ENCODE measurements at places on chromosomes 5 and 9.

DNA sequence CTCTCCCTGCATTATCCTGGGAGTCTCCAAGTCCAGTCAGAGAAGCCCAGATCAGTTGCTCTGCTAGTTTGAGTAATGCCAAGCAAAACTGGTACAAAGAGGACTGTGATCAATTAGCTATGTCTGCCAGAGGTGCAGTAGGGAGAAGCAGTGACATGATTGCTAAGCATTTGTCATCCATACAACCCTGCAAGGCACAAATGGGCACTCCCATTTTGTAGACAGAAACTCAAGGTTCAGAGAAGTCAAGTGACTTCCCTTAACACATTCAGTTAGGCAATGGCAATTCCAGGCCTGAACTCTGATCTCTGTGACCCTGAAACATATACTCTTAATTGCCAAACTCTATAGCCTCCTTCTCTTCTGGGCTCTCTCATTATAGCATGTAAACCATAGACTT is 34.0 kb downstream of the NDST1 start:
- H3K27ac ChIP-seq, result peak overlapping the region; percentile 42
- H3K36me3 ChIP-seq, result peaks cover 77% of the 10 kb centered on the region
- no peaks in the 10 kb centered on the region for H3K4me1 ChIP-seq
- DNase-seq, result no peak
- H3K4me3 ChIP-seq, result no peak overlapping the region
- H3K27me3 ChIP-seq, result no peaks in the 10 kb centered on the region

DNA sequence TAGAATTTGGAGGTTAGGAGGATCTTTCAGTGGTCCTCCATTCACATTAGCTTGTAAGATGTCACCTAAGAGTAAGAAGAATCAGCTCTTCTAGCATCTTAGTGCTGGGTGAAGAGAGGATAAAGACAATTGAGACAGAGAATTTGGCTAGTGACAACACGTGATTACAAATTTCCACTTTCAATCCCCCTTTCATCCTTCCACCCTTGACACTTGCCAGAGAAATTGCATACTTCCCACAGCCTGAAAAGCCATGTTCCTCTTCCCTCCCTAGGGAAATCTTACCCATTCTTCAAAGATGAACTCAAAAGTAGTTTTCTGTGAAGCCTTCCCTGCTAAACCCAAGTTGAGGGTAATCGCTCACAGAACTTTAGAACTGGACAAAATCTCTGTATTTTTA is 282.6 kb upstream of the PTGER4 start:
- H3K27ac ChIP-seq, result no peak overlapping the region
- no peak for DNase-seq
- H3K36me3 ChIP-seq, result no peaks in the 10 kb centered on the region
- no peaks in the 10 kb centered on the region for H3K4me1 ChIP-seq
- no peaks in the 10 kb centered on the region for H3K27me3 ChIP-seq

DNA sequence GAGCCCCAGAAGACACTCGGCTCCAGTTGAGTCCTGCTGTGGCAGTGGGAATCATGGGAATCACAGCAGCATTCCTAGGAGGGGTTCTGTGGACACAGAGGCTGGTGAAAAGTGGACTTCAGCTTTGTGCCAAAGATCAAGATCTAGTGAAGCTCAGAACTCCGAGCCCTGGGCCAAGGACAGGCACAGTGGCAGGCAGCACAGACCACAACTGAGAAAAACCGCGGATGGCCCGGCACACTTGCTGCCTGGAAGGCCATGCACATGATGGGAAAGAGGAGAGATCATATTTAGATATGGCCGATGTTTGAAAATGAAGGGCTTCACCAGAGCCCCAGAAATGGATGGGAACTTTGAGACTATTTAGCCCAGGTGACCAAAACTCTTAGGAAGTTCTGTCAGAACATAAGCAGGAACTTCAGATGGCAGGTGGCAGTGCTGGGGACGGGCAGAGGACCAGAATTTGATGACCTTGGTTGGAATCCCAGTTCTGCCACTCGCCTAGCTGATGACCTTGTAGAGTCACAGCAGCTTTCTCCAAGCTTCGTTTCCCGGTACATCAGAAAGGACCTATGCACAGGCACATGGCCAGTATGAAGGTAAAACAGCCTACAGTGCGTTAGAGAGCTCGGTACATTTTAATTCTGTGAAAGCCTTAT is 18.0 kb downstream of the BARHL1 start:
- H3K4me3 ChIP-seq, result no peak overlapping the region
- H3K36me3 ChIP-seq, result peaks cover 72% of the 10 kb centered on the region
- no peak overlapping the region for H3K27ac ChIP-seq

- DNase-seq, result no peak
- no peaks in the 10 kb centered on the region for H3K4me1 ChIP-seq
- H3K27ac ChIP-seq, result no peak overlapping the region
Measured at GRCh38 chr5:132915681-132916080, 42.2 kb downstream of the LEAP2 start.

DNA sequence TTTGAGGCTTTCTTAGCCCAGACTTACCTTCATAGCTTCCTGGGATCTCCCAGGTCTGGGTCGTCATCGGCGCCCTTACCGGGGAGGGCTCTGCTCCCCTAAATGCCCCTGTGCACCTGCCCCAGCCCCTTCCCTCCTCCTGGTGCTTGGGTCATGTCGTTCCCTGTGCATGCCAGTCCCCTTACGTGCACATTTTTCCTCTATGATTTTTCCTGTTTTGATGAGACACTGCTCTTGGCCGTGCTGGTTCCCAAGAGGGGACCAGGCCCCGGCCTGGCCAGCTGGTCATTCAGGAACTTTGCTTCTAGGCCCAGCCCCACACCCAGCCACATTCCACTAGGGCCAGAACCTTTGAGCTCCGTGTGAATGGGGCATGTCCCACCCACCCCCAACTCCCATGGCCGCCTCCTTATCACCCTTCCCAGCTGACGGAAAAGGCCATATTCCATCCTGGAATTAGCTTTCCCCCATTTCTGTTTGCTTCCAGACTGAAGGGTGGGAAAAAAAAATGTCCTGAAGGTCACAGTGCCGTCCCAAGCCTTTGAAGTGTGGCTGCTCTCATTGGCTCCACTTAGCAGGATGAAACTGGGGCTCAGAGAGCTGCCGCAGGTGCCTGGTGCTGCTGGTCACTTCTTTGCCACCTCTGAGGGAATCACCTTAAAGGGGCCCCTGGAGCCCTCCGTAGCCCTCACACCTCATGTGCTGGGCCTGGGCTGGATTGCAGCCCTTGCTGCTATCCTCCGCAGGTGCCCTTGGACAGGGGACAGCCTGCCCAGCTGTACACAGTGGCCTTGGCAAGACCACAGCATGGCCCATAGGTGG is 25.1 kb downstream of the ERGIC1 start:
- no peaks in the 10 kb centered on the region for H3K36me3 ChIP-seq
- DNase-seq, result no peak
- no peak overlapping the region for H3K4me3 ChIP-seq
- H3K27ac ChIP-seq, result no peak overlapping the region

- H3K36me3 ChIP-seq, result peaks cover 8% of the 10 kb centered on the region
- DNase-seq, result no peak
- peak overlapping the region; percentile 98 for H3K4me3 ChIP-seq
- peaks cover 13% of the 10 kb centered on the region for H3K27me3 ChIP-seq
- H3K27ac ChIP-seq, result no peak overlapping the region
- H3K4me1 ChIP-seq, result peaks cover 44% of the 10 kb centered on the region
Measured at GRCh38 chr5:122773619-122774018, 1.3 kb upstream of the SNX2 start.

DNA sequence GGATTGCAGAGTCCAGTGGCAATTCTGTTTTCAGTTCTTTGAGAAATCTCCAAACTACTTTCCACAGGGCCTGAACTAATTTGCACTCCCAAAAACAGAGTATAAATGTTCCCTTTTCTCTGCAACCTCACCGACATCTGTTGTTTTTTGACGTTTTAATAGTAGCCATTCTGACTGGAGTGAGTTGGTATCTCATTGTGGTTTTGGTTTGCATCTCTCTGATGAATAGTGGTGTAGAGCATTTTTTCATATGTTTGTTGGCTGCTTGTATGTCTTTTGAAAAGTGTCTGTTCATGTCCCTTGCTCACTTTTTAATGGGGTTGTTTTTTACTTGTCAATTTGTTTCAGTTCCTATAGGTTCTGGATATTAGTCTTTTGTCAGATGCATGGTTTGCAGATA is 72.6 kb downstream of the PALM2AKAP2 start:
- H3K36me3 ChIP-seq, result peaks cover 19% of the 10 kb centered on the region
- H3K27me3 ChIP-seq, result no peaks in the 10 kb centered on the region
- no peak for DNase-seq
- H3K4me3 ChIP-seq, result no peak overlapping the region

- H3K36me3 ChIP-seq, result peaks cover 20% of the 10 kb centered on the region
- H3K4me1 ChIP-seq, result peaks cover 3% of the 10 kb centered on the region
Measured at GRCh38 chr5:1497242-1497777, 26.4 kb downstream of the LPCAT1 start.

DNA sequence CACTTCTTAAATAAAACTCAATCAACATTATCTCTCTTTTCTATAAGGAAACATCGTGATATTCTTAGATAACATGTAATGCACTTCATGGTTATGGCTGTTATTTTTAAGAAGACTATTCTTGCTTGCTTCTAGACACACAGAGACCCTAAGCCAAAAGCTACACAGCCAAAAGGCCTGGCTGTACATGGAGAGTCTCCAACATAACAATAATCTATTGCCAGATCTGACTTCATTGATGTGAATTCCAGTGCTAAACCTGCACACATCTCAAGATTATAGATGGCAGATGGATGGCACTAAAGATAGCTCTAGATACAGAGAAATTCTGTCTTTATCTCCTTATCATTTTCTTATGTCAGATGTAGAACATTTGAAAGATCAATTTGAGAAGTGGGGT is 811.6 kb upstream of the ZNF608 start:
- H3K4me3 ChIP-seq, result no peak overlapping the region
- H3K27ac ChIP-seq, result no peak overlapping the region
- no peaks in the 10 kb centered on the region for H3K36me3 ChIP-seq

DNA sequence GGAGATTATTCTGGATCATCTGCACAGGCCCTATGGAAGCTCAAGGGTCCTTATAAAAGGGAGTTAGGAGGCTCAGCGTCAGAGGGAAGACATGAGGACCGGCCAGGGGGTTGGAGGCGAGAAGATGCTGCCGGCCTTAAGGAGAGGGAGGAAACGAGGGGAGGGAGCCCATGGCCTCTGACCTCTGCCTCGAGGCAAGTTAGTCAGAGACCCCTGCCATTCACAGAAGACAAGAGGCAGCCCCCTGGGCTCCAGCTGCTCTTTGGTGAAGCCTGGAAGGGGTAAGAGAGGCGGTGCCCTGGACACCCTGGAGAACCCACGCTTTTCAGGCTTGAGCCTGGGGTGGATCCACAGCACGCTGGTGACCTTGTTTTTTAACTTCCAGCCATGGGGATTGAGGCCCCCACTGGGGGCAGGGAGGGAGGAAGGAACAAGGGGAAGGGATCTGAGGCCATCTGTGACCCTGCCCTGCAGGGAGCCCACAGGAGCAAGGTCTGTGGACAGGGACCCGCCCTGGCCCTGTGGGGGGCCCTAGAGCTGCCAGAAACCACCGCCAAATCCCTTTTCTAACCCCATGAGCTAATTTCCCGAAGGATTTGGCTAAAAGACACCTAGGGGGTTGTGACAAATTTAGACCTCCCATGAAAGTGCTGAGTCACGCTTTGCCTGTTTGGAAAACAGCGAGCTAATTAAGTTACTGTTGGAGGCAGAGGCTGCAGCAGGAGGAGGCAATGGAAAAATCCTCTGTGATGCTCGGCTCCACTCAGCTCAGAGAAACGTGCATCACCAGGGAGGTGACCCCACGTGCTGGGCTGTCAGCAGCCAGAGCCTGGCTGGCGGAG is 49.7 kb downstream of the OLFM1 start:
- H3K27me3 ChIP-seq, result peaks cover 6% of the 10 kb centered on the region
- H3K4me1 ChIP-seq, result peaks cover 48% of the 10 kb centered on the region
- H3K4me3 ChIP-seq, result no peak overlapping the region
- no peaks in the 10 kb centered on the region for H3K36me3 ChIP-seq
- DNase-seq, result no peak
- no peak overlapping the region for H3K27ac ChIP-seq

- H3K4me3 ChIP-seq, result no peak overlapping the region
- peaks cover 26% of the 10 kb centered on the region for H3K27me3 ChIP-seq
- H3K4me1 ChIP-seq, result peaks cover 20% of the 10 kb centered on the region
- no peaks in the 10 kb centered on the region for H3K36me3 ChIP-seq
- no peak for DNase-seq
Measured at GRCh38 chr9:133393399-133393798, 17.2 kb downstream of the STKLD1 start.

- no peak overlapping the region for H3K27ac ChIP-seq
- H3K4me3 ChIP-seq, result no peak overlapping the region
- no peaks in the 10 kb centered on the region for H3K4me1 ChIP-seq
- H3K27me3 ChIP-seq, result no peaks in the 10 kb centered on the region
- no peaks in the 10 kb centered on the region for H3K36me3 ChIP-seq
- DNase-seq, result no peak
Measured at GRCh38 chr5:55934720-55935119, 60.0 kb downstream of the IL6ST start.

DNA sequence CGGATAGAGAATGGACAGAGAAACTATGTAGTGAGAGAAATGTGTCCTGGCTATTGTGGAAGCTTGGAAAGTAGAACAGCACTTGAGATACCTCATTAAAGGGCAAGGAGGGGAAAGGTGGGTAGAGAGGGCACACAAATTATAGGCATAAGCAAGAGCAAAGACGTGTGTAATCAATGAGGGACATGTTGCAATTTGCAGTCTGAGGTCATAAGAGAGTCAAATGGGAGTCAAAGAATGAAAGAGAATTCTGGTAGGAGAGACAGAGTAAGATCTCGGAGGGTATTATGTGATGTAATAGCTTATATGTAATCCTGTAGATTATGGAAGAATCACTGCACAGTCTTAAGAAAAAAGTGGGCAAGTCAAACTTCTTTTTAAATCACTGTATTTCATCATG is 312.0 kb upstream of the RGMB start:
- no peak for DNase-seq
- no peak overlapping the region for H3K4me3 ChIP-seq
- no peaks in the 10 kb centered on the region for H3K27me3 ChIP-seq
- H3K4me1 ChIP-seq, result no peaks in the 10 kb centered on the region
- no peak overlapping the region for H3K27ac ChIP-seq
- no peaks in the 10 kb centered on the region for H3K36me3 ChIP-seq

DNA sequence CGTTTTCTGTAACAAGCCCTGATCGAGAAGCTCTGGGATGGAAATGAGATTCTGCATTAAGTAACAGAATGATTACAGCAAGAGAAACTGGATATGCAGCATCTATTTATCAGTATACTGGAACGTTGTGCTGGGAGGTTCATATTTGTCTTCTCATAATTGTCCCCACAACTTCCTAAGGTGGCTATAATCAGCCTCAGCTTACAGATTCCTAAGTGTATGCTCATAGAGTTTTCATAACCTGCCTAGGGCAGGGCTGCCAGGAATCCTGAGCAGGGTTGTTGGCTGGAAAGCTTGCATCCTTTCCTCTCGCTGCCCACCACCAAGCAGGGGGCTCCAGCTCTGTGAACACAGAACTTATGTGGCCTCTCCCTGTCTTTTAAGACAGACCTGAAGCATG is 70.2 kb downstream of the FNBP1 start:
- H3K27ac ChIP-seq, result peak overlapping the region; percentile 51
- no peaks in the 10 kb centered on the region for H3K27me3 ChIP-seq
- H3K4me3 ChIP-seq, result no peak overlapping the region

- no peaks in the 10 kb centered on the region for H3K27me3 ChIP-seq
- H3K36me3 ChIP-seq, result no peaks in the 10 kb centered on the region
- H3K4me3 ChIP-seq, result no peak overlapping the region
Measured at GRCh38 chr9:29717631-29718030, 2144.3 kb upstream of the C9orf72 start.

All from nephron progenitor cell (in vitro differentiated cells).